ENCODE measurements at places on chromosomes 1 and 21.
A peak's percentile ranks its signal among the peaks of the same experiment; 100 is the strongest.

DNA sequence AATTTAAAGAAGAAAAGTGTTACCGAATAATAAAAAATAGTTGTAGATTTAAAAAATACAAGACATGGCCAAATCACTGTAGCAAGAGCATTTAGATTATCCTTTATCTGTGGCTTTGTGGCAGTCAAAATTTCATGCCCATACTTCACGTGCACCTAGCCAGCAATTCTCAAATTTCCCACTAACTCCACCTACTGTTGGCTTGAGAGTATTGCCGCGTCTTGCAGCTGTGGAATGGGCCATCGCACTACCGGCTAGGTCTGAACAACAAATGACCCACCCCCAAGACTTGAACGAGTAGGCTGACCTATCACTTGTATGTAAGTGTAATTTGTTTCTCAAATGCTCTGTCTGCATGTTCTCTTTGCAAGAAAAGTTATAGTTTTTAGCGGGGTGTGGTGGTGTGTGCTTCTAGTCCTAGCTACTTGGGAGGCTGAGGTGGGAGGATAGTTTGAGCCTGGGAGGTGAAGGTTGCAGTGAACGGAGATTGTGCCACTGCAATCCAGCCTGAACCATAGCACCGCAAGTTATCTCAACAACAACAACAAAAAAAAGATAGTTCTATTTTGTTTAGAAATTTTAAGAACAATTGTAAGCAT is 4.1 kb downstream of the KRTAP13-4 start:
- DNase-seq, result peak; percentile 39

GRCh38 chr1:149845416-149845815 is 54.0 kb upstream of the BOLA1 start:
- no peak for DNase-seq

DNA sequence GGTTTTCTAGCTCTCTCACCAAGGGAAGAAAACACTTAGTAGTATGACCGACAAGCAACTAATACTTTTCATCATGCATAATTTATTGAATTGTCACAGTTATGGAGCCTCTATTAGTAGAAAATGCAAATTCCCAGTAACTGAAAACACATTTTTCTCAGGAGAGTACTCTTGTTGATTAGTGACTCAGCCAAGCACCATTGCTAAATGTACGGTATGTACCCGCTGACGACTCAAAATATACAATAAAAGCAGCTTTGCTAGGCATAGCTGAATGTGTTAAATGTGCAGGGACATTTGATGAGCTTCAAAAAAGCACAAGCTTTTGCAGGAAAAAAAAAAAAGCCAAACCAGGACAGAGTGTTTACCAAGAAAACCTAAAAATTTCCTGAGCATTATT is 63.9 kb downstream of the WDR64 start:
- DNase-seq, result no peak

DNA sequence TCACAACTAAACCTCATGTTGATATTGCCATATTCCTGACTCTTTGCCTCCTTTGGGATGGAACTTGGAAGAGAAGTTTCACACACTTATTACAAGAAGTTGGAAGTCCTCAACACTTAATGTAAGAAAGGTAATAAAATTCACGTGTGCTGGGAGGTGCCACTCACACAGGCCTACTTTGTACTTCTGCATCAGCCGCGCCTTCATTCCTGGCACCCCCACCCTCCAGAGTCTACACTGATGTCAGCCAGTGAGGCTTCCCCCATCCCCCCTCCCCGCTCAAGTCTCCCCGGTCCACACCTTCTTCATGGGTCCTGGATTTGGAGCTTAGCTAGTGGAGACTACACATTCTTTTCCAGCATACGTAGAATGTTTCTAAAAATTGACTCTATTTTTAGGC is 24.8 kb upstream of the SLC45A1 start:
- no peak for DNase-seq

- DNase-seq, result no peak
Measured at GRCh38 chr1:40755067-40755466, 28.5 kb upstream of the KCNQ4 start.

DNA sequence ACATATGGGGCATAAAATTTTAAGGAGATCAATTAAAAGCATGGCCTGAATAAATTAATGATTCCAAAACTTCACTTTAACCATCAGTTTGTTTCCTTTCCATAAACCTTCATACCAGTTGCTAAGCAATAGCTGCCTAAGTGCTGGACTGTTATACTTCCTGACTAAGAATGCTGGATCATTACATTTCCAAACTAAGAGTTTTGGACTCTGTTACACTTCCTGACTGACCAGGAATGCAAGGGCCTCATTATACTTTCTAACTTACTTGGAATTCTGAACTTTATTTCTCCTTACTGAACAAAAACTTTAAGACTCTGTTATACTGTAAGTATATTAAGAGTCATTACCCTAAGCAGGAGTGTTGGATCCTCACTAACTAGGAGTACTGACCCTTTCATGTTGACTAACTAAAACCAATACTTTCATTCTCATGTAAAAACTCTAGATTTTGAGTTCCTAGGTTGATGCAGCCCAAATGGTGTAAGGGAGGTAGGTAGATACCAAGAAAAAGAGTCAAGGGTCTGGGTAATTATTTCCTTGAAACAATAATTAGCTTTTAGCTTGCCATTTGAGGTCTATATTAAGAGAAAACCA is 118.2 kb downstream of the FAF1 start:
- DNase-seq, result no peak

DNA sequence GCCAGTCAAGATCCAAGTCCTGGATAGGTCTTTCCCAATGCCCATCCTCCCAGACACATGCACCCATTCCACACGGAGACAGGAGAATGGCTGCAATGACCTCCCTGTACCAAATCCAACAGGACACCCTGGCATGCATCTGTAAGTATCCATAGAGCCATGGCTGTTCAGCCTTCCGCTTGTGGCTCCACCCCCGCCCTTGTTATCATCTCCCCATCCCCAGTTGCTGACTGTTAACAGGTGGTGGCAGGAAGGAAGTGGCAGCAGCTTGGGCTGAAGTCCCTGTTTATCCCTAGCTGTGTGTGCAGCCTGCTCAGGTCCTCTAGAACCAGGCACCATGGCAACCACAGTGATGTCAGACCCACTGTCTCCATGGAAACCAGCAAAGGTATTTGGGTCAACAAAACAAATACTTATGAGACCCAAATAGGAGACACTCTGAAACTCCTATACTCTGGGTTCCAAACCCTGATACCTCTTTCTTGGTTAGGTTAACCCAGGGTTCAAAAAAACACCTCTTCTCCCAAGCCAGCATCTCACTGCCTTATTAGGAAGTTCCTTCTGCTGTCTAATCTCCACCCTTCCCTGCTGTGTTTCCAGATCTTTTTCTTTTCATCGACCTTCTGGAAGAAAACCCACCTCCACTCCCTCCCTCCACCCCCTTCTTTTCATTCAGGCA is 721 bp downstream of the PBXIP1 start:
- DNase-seq, result peak; percentile 93

- DNase-seq, result no peak
Measured at GRCh38 chr1:229563701-229564100, 5.2 kb upstream of the ABCB10 start.

DNA sequence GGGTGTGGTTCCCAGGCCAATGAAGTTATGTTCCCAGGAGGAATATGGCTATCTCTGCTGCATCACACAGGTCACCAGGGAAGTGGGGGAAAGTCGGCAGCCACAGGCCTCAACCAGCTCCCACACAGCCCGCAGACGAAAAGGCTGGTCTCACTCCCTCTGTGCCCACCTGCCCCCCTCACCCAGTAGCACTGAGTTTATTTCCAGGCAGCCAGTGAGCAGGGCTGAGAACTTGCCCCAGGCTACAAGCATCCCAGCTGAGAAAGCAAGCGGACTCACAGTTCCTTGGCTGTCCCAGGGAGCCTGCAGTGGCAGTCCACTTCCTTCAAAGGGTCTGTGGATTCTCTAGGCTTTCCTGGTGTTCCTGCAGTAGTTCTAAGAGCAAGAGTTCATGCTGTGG is 68.9 kb downstream of the SLC5A9 start:
- DNase-seq, result no peak

GRCh38 chr1:6873298-6874015 is 88.2 kb downstream of the CAMTA1 start:
- no peak for DNase-seq

GRCh38 chr1:161153176-161153575 is 602 bp upstream of the UFC1 start:
- no peak for DNase-seq

GRCh38 chr1:208628022-208628914 is 384.1 kb upstream of the PLXNA2 start:
- DNase-seq, result no peak

DNA sequence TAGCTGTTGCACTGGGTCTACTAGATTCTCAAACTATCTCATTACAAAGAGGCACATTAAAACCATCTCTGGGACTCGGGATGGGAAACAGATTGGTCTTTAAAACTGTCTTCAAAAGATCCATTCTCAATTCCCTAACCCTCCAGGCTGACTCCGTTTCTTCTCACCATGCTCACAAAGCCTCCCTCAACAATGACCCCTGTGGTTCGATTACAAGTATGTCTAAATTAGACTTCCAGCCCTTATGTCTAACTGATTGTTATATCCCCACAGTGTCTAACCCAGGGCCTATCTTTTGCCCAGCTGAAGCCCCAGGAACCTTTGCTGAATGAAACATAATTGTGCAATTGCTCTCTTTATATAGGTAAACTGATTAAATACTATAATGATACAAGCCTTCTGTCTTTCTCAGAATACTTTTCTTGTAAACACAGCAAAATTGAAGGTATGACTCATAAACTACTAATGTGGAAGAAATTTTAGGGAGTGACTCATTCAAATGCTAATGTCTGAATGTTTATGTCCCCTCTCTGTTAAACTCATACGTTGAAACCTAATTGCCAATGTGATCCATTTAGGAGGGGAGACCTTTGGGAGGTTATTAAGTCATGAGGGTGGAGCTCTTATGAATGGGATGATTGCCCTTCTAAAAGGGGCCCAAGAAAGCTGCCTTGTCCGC is 65.6 kb upstream of the DAB1 start:
- no peak for DNase-seq

- DNase-seq, result no peak
Measured at GRCh38 chr1:114719424-114719787, 2.8 kb upstream of the NRAS start.

GRCh38 chr1:73947009-73947408 is 251.0 kb downstream of the LRRIQ3 start:
- no peak for DNase-seq

GRCh38 chr1:161195171-161195570 is 3.7 kb downstream of the ADAMTS4 start:
- no peak for DNase-seq

DNA sequence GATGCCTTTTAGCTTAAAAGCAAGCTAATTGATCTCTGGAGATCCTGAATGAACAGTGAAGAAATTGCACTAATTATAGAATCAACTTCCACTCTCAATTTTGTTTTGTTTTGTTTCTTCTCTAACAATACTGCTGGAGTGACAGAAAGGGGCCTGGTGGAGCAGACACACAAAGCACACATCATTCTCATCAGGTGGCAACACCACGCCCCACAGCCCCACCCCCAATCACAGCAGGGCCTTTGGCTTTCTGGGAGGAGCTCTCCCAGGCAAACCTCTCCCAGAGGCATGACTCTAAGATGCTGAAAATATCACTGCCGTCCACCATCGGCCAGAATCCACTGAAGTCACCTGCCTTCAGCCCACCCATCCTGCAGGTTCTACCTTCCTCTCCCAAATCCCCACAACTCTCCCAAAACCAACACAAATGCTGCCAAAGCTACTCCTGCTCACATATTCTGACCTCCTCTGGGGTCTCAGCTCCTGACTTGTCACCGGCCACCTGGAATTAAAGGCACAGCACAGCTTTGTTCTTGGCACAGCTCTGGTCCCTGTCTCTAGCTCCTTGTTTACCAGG is 120.7 kb downstream of the GRIK3 start:
- peak; percentile 42 for DNase-seq

GRCh38 chr1:178644308-178645120 is 80.5 kb upstream of the RALGPS2 start:
- DNase-seq, result no peak

- DNase-seq, result no peak
Measured at GRCh38 chr1:53526451-53527101, 67.4 kb downstream of the DMRTB1 start.

DNA sequence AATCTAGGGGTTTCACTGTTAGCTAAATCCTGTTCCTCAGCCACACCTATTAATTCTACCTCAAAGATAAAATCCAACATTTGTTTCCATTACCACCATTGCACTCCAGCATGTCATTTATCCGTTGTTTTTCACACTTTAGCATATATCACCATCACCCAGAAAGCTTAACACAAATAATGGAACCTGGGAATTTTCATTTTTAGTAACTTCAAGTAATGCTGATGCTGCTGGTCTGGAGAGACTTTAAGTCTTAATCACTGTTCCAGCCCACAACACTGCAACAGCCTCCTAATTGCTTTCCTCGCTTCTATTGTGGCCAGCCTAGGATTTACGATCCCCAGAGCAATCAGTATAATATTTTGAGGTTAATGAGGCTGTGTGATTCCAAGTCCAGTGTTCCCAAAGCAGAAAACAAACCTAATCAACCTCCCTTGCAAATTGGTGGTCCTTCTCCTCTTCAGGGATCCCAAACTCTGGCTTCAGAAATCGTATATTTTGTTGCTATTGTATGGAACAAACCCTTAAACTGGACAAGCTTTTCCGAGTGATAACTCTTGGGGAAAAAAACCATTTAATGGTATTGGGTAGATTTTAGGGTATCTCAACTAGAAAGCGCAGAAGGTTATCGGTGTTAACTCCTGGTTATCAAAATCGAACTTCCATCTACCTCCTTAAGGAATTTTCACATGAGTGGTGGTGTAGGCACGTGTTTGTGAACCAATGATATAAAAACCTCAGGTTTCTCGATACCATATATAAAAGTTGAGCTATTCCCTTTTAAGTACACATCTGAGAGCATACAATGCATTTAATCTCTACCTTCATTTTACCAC is 50.0 kb upstream of the BOLA1 start:
- DNase-seq, result no peak

- no peak for DNase-seq
Measured at GRCh38 chr1:67635055-67635809, 49.8 kb upstream of the GADD45A start.

- DNase-seq, result peak; percentile 55
Measured at GRCh38 chr21:32413015-32413504, 554 bp downstream of the EVA1C start.

- DNase-seq, result no peak
Measured at GRCh38 chr1:48789903-48790302, 13.2 kb upstream of the BEND5 start.

GRCh38 chr1:22717037-22717760 is 6.6 kb downstream of the EPHB2 start:
- DNase-seq, result no peak
